ENCODE measurements at places on chromosomes 6 and 20.

GRCh38 chr20:62908971-62909791, 17.1 kb downstream of the DIDO1 start:
- DNase-seq = no peak

- peak; percentile 37 for DNase-seq
Measured at GRCh38 chr6:100160930-100161329, 166.9 kb upstream of the MCHR2 start.

DNA sequence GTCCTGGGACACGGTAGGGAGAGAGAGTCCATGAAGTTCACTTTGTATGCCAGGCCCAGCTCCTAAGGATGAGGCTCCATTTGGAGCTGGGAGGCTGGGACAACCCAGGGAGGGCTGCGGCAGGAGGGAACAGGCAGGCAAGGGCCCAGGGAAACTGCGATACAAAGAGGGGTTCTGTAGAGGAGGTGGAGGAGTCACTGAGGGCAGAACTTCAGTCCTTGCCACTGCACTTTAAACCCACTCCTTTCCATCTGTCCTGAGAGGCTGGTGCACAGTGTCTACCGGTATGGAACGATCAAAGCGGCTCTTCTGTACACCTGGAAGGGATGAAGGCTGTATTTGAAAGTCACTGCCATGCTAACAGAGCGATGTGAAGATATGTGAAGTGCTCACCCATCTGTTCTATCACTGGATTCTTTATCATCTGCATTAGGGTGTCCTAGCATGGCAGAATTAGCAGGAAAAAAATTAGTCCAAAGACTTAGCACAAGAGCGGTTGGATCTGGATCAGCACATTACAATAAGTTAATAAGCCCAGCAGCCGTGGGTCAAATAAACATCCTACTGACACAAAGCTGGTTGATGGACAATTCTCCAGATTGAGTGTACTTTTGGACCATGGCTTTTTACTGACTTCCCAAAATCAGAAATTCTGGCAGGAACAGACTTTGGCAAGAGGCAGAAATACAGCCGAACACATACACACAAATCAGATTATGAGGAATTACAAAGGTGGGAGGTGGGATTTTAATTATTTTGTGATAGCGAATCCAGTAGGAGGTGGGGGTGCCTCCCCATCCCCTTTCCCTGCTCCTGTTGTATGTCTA, 20.9 kb upstream of the ZFAND3 start:
- no peak for DNase-seq

DNA sequence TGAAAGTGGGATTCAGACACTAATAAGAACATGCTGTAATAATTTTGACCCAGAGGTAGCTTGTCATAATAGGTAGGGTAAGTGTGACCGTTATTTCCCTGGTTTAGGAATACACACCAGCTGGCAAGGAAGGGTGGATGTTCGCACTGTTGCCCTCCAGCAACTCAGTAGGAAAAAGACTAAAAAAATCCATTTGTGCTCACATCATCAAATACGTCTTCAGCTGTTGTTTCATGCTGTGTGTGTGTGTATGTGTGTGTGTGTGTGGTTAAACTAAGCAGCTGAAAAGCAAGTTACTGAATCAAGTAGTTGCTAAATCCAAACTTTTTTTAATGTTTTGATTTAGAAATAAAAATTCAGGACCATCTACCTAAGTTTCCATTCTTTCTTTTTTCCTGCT, 218.7 kb downstream of the TRDN start:
- no peak for DNase-seq

- no peak for DNase-seq
Measured at GRCh38 chr6:125529061-125529460, 220.4 kb upstream of the HEY2 start.

- peak; percentile 18 for DNase-seq
Measured at GRCh38 chr6:56555438-56555872, 87.2 kb downstream of the DST start.

DNA sequence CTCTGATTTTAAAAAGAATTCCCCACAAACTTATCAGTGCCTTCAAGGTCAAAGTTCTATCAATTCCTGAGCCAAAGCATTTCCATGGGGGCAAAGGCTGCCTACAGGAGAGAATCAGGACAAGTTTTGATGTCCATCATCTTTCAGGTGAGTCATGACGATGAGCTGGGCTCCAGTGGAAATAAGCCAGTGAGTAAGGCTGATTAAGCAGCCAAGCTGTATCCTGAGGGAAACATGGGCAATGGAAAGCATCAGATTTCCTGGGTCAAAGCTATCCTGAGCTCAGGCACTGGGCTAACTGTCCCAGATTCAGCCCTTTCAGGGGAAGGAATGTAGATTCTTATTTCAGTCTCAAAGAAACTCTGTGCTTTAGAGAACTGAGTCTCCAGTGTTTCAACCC, 377.4 kb downstream of the CD109 start:
- no peak for DNase-seq

DNA sequence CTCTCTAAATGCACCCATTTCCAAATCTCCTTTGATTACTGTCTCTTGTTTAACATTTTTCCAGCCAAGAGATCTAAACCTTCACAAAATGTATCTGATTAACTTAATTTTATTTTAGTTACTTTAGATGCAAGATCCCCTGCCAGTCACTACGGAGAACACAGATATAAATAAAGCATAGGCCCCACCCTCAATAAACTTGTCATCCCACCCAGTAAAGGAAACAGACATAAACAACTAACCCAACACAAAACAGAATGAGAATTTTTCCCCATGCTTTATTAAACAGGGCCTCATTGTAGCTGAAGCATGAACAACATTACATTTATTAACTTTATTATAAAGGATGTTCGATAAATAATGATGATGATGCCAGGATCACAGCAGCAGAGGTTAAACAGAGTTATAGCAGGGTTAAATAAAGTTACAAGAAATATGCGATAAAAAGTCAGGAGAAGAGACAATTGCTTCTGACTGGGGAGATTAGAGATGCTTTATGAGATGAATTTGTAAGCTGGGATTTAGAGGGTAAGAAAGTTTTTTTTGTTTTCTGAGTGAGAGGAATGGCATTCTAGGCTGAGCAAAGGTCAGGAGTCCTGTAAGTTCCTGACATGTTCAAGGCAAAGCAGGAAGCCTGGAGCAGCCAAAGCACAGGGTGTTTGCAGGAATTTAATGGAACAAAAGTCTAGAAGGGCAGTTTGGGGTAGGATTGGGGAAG, 41.1 kb downstream of the TFAP2A start:
- no peak for DNase-seq

DNA sequence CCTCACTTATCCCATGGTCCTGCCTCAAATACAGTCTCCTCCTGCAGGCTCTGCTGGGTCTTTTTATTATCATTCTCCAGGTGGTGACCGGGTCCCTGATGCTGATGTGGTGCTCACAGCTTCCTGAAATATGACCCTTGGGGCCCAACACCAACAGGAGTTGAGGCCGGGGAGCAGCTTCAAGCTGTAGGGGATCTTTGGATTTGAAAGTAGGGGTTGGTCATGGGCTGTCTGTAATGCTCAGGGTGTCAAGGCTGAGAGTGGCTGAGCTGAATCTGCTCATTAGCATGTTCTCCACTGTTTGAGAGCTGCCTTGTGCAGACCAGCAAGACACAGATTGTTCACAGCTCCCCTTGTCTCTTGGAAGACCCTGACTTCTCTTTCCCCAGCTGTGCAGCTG, 35.5 kb downstream of the HLA-F start:
- no peak for DNase-seq

DNA sequence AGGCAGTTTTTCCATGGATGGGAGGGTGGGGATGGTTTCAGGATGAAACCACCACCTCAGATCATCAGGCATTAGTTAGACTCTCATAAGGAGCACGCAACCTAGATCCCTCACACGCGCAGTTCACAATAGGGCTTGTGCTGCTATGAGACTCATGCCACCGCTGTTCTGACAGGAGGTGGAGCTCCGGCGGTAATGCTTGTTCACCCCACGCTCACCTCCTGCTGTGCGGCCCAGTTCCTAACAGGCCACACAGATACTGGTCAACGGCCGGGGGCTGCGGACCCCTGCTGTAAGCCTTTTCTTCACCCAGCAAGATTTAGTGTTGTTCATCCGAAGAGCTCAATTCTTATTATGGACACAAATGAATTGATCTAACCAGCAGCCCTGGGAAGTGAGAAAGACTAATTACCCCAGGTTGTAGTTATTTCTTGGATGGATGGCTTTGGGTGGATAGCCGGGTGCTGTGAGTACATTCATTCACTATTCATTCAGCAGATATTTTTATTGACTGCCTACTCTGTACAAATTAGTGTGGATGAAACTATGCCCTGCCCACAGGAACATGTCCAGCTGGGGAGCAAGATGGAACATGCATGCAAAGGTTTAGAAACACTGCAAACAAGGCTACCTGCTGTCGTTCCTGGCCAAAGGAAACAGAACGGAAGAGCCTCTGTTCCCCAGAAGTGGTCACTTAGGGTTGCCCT, 57.2 kb downstream of the RIOK1 start:
- DNase-seq = no peak
